ENCODE measurements at places on chromosomes 11 and 22.

DNA sequence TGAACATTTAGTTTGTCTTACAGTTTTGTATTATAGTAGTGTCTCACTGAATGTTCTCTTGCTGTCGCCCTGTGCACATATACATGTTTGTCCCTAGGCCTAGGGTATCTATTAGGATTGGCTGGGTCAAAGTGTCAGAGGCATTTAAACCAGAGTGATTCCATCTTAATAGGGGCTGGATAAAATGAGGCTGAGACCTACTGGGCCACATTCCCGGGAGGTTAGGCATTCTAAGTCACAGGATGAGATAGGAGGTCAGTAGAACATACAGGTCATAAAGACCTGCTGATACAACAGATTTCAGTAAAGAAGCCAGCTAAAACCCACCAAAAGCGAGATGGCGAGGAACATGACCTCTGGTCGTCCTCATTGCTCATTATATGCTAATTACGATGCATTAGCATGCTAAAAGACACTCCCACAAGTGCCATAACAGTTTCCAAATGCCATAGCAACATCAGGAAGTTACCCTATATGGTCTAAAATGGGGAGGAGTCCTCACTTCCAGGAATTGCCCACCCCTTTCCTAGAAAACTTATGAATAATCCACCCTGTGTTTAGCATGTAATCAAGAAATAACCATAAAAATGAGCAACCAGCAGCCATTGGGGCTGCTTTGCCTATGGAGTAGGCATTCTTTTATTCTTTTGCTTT is 82.6 kb downstream of the LDLRAD3 start:
- no peak for DNase-seq

DNA sequence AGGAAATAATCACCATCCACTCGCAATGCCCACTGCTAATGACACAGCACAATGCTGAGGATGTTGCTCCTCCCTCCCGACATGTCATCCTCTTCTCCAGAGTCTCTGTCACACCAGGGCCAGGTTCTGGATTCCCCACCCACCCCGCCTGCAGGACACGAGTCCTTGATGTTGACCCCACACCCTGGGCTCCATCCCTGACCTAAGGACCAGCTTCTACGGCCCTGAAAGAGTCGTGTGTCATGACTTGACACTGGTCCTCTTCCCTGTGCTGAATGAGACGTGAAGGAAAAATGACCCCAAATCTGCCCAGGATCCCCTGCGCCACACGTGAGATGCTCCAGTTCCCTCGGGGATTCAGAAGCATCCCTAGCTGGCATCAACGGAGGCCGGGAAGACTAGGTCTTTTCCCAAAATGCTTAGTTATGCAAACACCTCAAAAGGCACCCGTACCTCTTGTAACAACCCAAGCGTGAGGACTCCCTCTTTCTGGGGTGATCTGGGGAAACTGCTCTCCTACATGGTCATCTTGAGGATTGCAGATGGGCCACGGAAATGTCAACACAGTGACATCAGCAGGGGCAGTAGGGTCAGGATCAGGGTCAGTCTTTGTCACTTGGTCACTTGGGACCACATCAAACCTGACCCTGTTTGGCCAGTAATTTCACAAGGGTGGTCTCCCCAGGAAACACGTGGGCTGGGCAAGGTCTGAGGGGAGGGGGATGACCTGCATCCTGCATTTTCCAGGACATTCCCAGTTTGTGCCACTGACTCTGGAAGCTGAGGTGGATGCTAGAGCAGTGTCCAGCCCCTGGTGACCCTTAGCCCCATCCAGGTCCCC is 42.0 kb downstream of the IGLL5 start:
- no peak for DNase-seq

- no peak for DNase-seq
Measured at GRCh38 chr11:123616505-123617198, 37.8 kb downstream of the SCN3B start.

- no peak for DNase-seq
Measured at GRCh38 chr11:10752061-10752460, 1.0 kb downstream of the CTR9 start.

- DNase-seq: no peak
Measured at GRCh38 chr11:104053743-104054478, 17.5 kb downstream of the DDI1 start.

DNA sequence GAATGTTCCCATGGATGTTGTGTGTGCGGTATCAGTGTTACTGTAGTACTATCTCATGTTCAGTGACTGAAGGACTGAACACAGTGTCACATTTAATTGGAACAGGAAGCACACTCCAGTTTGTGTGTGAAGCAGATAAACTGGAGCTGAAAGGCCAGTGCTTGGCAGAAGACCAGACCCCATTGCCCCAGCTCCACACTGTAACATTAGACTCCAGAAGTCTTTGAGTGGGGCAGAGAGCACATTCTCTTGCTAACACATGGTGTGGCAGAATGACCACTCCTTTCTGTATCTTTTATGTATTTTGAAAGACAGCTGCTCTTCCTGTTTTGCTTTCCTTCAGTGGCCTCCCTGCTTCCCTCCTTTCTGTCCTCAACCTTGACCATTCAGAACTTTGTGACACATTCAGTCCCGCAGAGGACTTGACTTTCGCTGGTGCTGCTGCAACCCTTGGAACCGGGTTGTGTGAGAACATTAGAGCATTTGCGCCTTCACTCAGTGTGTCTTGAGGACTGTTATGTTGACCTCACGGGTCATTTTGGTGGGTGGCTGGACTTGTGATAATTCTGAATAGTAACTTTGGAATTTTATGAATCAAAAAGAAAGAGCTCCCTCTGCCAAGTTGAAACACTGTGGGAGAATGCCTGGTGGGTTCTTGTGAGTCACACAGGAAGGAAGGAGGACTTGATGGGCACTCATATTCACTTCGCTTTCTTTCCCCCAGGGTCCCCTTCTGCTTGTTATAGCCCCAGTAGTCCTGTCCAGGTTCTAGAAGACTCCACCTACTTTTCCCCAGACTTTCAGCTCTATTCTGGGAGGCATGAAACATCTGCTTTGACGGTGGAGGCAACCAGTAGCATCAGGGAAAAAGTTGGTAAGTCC is 26.4 kb downstream of the AMOTL1 start:
- DNase-seq: peak; percentile 82

- no peak for DNase-seq
Measured at GRCh38 chr11:94832604-94833235, 64.6 kb downstream of the AMOTL1 start.

GRCh38 chr11:131178020-131178419 is 192.4 kb upstream of the NTM start:
- no peak for DNase-seq

DNA sequence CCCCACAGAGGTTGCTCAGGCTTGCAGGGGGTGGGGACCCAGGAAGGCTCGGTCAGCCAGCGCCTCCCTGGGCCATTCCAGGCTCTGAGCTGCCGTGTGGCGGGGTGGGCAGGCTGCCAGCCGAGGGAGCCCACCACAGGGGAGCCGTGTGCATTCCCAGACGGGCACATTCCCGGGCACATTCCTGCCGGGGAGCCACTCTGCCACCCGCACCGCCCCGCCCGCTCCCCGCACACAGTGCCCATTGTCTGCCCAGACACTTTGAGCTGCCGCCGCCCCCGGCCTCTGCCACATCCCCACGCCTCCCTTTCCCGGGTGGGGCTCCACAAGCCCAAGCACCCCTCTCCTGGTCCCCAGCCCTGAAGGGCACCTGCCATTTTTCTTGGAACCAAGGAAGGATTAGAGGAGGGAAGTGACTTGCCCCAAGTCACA is 27.4 kb downstream of the RPL3 start:
- no peak for DNase-seq

GRCh38 chr22:27896245-27896644 is 22.8 kb downstream of the PITPNB start:
- DNase-seq: no peak

DNA sequence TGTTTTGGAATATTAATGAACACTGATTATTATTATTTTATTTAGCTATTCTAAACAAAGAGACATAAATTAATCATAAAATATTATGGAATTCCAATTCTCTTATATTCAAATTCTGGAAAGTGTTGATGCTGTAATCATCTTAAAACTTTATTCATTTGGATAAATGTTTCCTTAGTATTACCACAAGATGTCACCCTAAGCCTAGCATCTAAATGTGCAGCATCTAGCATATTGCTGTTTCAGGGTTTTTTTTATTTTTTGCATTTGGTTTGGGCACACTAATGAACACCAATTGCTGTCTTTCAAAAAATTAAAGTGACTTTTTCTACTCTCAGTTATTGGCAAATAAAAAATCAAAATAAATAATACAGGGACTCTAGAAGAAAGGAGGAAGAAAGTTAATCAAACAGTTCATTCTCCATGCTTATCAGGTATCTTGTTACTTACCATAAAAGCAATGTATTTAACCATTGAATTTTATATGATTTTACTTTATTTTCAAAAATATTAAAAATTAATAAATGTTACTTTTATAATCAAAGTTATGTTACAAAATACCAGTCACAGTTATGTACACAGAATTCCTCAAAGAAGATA is 31.8 kb downstream of the DLG2 start:
- peak; percentile 10 for DNase-seq

DNA sequence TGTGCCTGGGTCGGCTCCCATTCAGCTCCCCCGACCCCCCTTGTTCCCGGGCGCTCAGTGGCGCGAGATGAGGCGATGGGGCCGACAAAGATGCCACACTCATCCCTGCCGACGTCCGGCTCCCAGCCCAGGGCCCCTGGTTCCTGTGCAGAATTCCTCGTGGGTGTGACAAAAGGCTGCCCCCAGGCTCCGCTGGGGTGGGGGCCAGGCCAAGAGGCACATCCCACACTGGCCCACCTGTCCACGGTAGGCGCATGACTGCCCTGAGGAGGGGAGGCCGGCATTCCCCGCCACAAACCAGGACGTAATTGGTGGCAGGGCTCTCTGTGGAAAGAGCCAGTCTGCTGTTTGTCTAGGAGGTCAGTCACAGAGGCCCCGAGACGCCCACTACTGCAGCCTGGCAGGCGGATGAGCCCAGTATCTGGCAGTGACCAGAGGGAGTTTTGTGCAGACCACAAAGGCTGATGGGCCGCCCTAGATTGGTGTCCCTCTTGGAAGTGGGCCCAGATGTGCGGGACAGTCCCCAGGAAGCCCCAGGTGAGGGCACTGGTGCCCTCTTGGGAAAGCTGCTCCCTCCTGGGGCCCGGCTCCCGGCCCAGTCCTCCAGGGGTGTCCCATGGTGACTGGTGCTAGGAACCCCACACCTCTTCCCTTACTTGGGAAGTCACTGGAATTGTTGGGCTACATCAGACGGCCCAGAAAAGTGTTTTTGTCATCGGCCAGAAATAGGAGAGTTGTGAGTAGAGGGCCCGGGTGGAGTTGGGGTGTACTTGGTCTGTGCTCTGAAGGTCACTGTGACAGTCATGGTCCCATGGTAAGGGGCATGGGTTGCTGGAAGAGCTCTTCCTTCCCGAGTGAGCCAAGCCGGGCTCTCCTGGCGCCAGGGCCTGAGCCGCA is 5.8 kb downstream of the CCND1 start:
- no peak for DNase-seq

DNA sequence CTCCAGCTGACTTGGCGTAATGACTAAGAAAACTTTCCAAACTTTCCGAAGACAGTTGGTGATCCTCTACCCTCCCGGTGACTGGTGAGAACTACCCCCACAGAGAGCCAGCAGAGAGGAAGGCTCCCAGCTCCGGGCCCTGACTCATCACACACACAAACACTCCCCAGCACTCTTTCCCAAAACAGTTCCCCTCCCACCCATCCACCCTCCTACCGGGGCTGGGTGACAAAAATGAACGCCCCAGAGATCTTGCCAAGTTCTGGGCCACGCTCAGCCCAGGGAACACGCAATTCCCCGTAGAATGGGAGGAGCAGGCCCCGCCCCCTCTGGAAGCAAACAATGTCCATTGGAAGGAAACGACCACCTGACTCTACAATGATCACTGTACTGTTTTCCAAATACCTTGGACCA is 21.3 kb upstream of the JAM3 start:
- no peak for DNase-seq

DNA sequence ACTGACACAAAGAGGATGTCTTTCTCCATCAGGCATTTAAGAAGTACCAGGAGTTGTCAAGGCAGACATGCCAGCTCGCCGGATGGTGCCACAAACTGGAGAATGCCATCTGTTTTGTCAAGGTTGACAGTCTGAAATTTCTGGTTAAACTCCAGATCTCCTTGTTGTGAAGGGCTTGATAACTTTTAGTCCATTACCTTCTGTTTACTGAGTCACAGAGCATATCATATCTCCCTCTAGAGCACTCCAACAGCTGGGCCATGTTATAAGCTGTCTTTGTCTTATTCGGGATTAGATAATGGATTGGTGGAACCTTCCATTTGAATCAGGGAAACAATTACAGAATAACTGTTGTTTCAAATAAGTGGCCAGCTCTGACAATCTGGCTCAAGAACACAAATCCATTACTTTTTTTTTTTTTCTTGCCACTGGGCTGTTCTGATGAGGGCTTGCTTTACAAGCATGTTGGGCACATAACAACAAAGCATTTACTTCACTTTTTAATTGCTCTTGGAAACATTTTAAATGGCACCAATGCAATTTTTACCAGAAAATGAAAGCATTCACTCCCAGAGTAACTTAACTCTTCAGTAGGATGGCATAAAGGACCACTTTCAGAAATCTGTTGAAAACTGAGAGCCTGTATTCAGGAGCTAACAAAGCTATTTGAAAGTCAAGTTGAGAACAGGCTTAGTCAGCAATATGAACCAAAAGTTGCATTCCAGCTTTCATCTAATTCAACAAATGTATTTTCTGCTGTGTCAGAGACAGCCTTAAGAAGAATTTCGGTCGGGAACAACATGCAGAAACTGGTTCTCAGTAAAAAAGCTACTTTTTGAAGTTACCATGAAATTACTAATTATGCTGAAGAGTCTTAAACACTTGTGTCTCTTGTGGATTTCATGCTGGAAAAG is 227.6 kb upstream of the PITPNB start:
- no peak for DNase-seq

GRCh38 chr11:60242740-60243239 is at the start of gene MS4A4E:
MS4A4E (minus strand) TSS chr11:60243137; CDS start chr11:60230055, 13,082 bp downstream.
- DNase-seq: no peak

- no peak for DNase-seq
Measured at GRCh38 chr11:68673306-68673945, 10.9 kb upstream of the GAL start.

DNA sequence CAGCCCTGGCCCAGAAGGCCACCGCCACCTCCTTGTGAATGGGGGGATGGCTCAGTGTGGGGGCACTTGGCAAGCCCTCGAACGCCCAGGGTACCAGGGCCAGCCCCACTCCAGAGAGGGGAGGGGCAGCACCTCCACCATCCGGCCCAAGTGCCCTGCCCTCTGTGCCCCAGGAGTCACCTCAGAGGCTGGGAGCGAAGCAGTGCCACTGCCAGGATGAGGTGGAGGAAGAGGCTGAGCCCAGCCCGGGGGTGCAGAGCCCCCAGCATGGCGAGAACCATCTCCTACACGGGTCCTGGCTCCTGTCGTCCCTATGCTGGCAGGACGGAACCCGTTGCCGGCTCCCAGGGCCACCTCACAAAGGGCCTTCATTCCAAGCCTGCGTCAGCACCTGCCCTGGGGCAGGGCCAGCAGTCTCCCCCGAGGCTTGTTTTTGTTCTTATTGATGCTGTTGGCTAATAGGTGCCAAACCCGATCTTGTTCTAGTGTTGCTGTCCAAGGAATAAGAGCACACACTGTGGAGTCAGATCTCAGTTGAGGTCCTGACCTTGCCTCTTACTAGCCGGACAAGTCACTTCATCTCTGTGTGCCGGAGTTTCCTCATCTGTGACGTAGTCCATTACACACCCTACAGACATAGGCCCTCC is at the start of gene FREY1:
Gene FREY1, minus strand, starts transcription at position 307 of the 647 bp plus-strand sequence. Its CDS starts 26 bp downstream, at position 281.
- DNase-seq: no peak

Data from DMS153 (cell line).